GM12878 (cell line): ENCODE measurements at places on chromosomes 3 and 15. TPM values are rescaled to one million over a fixed set of nuclear protein-coding genes. Genes with fewer than 3 reads are reported as not detected.

DNA sequence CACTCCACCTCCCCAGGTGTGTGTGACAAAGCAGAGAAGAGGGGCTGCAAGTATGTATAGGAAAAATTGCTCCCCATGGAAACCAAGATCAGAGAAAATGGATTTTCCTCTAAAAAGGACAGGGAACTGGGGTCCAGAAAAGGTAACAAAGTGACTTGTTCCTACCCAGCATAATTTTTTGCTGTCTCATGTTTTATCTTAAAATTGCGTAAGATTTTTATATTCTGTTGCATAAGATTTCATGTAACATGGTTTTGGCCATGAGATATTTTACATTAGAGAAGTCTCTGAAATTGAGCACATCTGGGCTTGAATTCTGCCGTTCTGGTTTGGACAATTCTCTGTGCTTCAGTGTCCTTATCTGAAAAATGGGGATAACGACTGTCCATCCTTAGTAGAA, 335.7 kb upstream of the RORA start:
- no peaks in the 10 kb centered on the region for H3K36me3 ChIP-seq
- H3K4me1 ChIP-seq: no peaks in the 10 kb centered on the region
- no peak for DNase-seq
- H3K27me3 ChIP-seq: no peaks in the 10 kb centered on the region
- no peak overlapping the region for H3K27ac ChIP-seq
- H3K4me3 ChIP-seq: no peak overlapping the region

DNA sequence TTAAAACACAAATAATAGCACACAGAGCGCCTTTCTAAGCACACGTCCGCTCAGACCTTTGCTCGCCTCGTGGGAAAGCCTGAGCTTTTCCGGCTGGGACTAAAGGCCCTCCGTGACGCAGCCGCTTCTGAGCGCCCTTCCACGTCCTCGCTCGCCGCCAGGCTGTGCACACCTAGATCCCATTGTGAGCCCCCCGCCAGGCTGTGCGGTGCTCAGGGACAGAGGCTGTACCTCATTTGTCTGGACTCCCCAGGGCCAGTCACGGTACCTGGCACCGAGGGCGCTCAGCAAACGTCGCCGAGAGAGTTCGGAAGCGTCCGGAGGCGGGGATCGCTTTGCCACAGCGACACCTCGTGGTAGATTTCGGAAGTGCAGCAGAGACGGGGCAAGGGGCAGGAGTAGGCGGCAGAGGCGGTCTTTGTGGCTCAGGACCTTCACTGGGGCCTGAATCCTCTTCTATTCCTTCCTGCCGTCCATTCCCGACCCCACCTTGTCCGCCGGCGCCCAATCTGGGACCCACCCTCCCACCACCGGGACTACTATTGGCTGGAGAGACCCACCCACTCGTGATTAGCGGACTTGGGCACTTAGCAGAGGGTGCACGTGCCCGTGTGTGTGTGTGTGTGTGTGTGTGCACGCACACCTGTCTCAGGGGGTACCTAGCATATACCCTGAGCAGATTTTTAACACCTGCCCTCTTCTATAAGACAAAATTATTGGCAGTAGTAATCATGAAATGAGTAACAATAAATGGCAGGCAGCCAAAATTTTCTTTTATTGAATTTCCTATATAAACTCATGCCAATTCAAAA, 65.6 kb downstream of the RHCG start:
- H3K36me3 ChIP-seq: no peaks in the 10 kb centered on the region
- DNase-seq: peak; percentile 31
- peaks cover 2% of the 10 kb centered on the region; the same call in 1 of the 2 replicates for H3K4me1 ChIP-seq
- H3K4me3 ChIP-seq: peak overlapping the region; percentile 69
- H3K27ac ChIP-seq: no peak overlapping the region
- H3K27me3 ChIP-seq: no peaks in the 10 kb centered on the region

DNA sequence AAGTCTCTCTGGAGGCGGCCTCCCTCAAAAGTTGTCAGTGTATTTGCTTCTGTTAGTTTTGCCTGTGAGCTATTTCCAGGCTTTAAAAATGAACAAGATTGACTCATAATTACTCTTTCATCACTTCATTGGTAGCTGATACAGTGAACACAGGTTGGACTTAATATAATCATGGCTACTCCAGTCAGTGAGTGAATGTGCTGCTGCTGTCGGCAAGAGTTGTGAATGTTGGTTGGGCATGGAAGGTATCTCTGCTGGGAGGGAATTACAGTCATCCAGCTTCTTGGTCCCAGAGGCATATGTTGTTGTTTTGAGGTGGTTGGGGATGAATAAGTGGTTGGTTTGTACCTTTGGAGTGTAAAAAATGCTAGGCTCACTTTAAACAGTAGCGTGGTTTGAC, 11.5 kb downstream of the TCF12 start:
- H3K27me3 ChIP-seq: no peaks in the 10 kb centered on the region
- no peak for DNase-seq
- no peak overlapping the region for H3K4me3 ChIP-seq
- peaks cover 7% of the 10 kb centered on the region; the same call in 1 of the 2 replicates for H3K4me1 ChIP-seq
- peaks cover 3% of the 10 kb centered on the region; the same call in 1 of the 2 replicates for H3K36me3 ChIP-seq

- no peak for DNase-seq
- no peak overlapping the region for H3K4me3 ChIP-seq
- H3K27me3 ChIP-seq: no peaks in the 10 kb centered on the region
- no peaks in the 10 kb centered on the region for H3K4me1 ChIP-seq
- no peak overlapping the region for H3K27ac ChIP-seq
- no peaks in the 10 kb centered on the region for H3K36me3 ChIP-seq
These were observed 58.7 kb downstream of the MORC1 start for GRCh38 chr3:109059264-109059663.

DNA sequence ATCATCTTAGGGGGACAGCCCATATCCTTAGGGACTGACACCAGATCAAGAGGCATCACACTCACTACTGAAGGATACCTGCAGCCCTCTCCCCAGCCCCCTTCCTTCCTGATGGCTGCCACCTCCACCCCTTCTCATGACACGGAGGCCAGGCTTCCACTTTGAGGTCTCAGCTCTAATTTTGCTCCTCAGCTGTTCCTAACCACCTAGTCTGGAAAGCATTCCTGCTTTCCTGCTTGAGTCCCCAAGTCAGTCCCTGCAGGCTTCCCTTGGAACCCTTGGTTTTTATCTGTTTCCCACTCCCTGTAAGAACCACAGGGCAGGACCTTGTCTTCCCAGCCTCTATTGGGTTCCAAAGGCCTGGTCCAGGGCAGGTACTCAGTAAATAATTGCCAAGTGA, 3.2 kb downstream of the C3orf18 start:
- H3K27ac ChIP-seq: no peak overlapping the region
- H3K36me3 ChIP-seq: no peaks in the 10 kb centered on the region
- no peak overlapping the region for H3K4me3 ChIP-seq
- no peaks in the 10 kb centered on the region for H3K27me3 ChIP-seq
- peaks cover 6% of the 10 kb centered on the region for H3K4me1 ChIP-seq

DNA sequence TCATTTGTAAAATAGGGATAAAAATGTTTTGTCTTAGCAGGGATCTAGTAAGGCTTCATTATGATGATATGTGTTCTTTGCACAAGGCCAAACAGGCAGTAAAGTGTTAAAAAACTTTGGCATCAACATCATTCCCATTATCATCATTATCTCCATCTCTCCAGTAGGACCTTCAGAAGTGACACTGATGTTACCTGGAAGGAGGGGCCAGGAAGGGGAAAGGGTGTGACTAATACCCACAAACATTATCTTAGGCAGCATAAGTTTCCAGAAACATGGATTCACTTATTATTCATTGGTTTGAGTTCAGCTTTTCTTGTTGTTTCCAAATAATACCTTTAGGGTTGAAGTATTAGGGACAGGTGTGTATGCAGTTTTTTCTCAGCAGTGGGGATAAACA, 399.6 kb downstream of the PTPRG start:
- no peaks in the 10 kb centered on the region for H3K27me3 ChIP-seq
- no peaks in the 10 kb centered on the region for H3K36me3 ChIP-seq
- no peak overlapping the region for H3K4me3 ChIP-seq
- DNase-seq: no peak
- H3K27ac ChIP-seq: no peak overlapping the region

GRCh38 chr3:13508496-13508895, 28.4 kb downstream of the HDAC11 start:
- peaks cover 5% of the 10 kb centered on the region; the same call in 1 of the 2 replicates for H3K4me1 ChIP-seq
- H3K36me3 ChIP-seq: no peaks in the 10 kb centered on the region
- no peak for DNase-seq
- no peak overlapping the region for H3K4me3 ChIP-seq

DNA sequence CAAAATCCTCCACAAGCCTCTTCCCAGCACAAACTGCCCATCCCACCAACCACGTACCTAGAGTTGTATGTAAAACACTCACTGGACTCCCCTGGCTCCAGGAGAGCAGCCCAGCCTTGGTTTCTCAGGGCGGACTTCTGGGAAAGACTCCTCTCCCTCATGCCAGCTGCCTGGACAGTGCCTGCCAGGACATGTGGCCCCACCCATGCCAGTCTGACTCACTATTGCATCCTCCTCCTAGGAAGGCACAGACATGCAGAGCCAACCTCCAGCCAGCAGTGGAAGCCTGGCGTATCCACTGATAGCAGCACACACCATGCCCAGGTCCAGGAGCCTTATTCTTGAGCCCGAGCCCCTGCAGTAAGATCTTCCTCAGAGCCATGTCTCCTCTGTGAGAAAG, 8.6 kb downstream of the PKM start:
- no peaks in the 10 kb centered on the region for H3K27me3 ChIP-seq
- H3K36me3 ChIP-seq: peaks cover 15% of the 10 kb centered on the region
- no peak for DNase-seq
- H3K4me1 ChIP-seq: peaks cover 26% of the 10 kb centered on the region

DNA sequence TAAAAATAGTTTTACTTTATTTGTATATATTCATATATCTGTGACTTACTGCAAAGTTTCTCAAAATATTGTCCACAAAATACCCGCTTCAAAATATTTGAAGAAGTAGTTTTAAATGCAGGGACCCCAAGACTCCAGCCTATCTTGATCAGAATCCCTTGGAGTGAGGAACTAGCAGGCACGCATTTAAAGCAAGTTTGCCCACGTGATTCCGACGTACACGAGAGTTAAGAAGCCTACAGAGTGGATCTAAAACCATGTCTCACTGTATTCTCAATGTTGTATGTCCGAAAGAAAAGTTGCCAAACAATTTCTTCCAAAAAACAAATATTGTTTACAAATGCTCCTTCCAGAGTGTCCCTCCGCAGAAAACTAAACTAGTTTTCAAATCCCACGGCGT, 1.7 kb downstream of the GABRB3 start:
- H3K27me3 ChIP-seq: no peaks in the 10 kb centered on the region
- no peaks in the 10 kb centered on the region for H3K36me3 ChIP-seq
- no peaks in the 10 kb centered on the region for H3K4me1 ChIP-seq
- H3K4me3 ChIP-seq: no peak overlapping the region

GRCh38 chr3:66907136-66907535, 91.0 kb upstream of the KBTBD8 start:
- no peak for DNase-seq
- no peaks in the 10 kb centered on the region for H3K36me3 ChIP-seq
- no peaks in the 10 kb centered on the region for H3K4me1 ChIP-seq
- no peak overlapping the region for H3K4me3 ChIP-seq
- H3K27me3 ChIP-seq: no peaks in the 10 kb centered on the region

GRCh38 chr3:182212479-182213076, 500.9 kb downstream of the SOX2 start:
- DNase-seq: no peak
- no peak overlapping the region for H3K27ac ChIP-seq
- no peaks in the 10 kb centered on the region for H3K36me3 ChIP-seq
- no peaks in the 10 kb centered on the region for H3K4me1 ChIP-seq
- no peak overlapping the region for H3K4me3 ChIP-seq

DNA sequence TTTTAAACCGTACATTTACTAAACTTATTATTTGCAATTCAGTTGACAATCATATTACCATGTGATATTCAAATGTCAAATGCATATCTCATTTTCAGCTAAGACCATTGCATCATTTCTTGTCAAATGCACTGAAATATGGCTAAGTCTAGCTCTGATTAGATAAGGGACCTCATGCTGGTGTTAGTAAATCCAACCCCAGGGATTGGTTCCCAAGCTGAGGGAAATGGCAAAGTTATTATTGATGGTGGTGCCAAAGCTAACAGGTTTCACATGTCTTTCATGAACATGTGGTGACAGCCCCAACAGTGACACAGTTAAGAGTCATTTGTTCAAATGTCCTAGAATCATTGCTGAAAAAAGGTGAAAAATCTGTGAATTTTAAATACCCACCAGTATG, 641.1 kb downstream of the MECOM start:
- H3K36me3 ChIP-seq: no peaks in the 10 kb centered on the region
- no peak for DNase-seq
- H3K4me1 ChIP-seq: no peaks in the 10 kb centered on the region
- no peak overlapping the region for H3K27ac ChIP-seq
- H3K4me3 ChIP-seq: no peak overlapping the region

GRCh38 chr3:193948459-193948858, 187.5 kb upstream of the HES1 start:
- no peak overlapping the region for H3K4me3 ChIP-seq
- no peaks in the 10 kb centered on the region for H3K4me1 ChIP-seq
- H3K27me3 ChIP-seq: no peaks in the 10 kb centered on the region
- DNase-seq: no peak
- no peak overlapping the region for H3K27ac ChIP-seq

DNA sequence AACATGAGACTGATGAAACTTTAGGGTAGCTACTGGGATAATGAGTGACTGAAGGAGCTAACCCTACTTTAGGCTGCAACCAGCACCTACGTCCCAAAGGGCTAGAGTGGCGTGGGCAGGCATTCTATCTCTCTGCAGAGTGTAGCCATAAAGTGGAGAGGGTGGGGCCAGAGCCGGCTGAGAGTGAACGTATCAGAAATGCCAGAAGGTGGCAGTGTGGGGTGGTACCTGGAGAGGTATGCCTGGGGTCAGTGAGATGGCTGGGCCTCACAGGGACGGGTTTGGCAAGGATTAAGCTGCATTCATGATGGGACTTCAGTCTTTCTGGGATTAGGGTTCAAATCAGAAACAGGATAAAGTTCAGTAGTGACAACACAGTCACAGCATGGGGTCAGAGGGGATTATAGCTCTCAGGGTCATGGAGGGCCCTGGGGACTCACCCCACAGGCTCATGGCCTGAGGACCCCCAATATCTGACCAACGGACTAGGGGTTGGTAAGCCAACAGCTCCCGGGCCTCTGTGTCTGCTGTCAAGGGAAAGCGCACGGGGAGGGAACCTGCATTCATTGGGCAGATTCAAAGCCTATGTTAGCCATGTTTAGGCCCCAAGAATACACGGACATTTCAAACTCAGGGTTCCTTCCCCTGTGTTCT, 86.5 kb upstream of the FOXB1 start:
- H3K4me3 ChIP-seq: no peak overlapping the region
- H3K27me3 ChIP-seq: no peaks in the 10 kb centered on the region
- peak; percentile 8 for DNase-seq
- H3K4me1 ChIP-seq: peaks cover 10% of the 10 kb centered on the region

DNA sequence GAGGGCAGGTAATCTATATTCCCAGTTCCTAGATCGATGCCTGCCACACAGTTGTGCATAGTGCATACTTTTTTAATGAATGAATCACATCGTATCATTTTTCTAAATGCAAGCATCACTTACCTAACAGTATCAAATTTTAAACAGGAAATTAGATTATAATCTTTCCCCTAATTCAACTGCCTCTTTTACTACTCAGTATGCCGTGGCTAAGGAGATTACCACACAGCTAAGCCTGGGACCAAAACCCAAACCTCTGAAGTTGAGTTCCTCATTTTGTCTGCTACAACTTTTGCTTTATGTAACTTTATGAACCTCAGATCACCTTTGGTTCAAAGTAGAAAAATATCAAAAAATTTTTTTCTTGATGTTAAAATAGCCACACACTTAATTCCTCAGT, 53.2 kb upstream of the FNDC3B start:
- DNase-seq: no peak
- H3K27me3 ChIP-seq: no peaks in the 10 kb centered on the region
- no peaks in the 10 kb centered on the region for H3K36me3 ChIP-seq
- H3K27ac ChIP-seq: no peak overlapping the region
- H3K4me1 ChIP-seq: no peaks in the 10 kb centered on the region

GCSAM gene
- 81.5 and 100 TPM in 2 replicates for total RNA-seq

ERICH6 gene
- 0.40 TPM in 1 of 2 replicates, not detected in the other for total RNA-seq

PIGZ gene
- total RNA-seq: 0.90 and 1.2 TPM in 2 replicates

BCL2A1 gene
- 183 and 212 TPM in 2 replicates for total RNA-seq
